Activated naive CD4-positive, alpha-beta T cell treated with anti-CD3 and anti-CD28 coated beads, Interleukin-2, amount 50 U/mL, for 16 hours (primary cell): ENCODE measurements at places on chromosomes 6 and 20.

DNA sequence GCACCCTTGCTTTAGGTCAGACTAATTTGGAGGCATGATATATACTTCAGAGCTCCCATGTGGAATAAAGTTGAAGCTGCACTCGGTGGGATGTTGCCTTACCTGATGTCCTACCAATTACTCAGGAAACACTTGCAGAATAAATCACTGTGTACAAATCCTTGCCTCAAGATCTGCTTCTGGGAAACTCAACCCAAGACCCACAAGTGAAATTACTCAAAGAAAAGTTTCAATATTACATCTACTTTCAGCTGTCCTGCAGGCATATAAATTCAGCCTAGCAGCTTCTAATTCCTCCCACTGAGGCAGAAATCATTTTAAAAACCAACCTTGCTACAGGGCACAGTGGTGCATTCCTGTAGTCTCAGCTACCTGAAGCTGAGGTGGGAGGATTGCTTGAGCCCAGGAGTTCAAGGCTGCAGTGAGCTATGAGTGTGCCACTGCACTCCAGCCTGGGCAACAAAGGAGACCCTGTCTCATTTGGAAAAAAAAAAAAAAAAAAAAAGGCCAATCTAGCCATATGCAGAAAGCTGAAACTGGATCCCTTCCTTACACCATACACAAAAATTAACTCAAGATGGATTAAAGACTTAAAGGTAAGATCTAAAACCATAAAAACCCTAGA lies 20.7 kb upstream of the DCDC2 start:
- no peak for DNase-seq

DNA sequence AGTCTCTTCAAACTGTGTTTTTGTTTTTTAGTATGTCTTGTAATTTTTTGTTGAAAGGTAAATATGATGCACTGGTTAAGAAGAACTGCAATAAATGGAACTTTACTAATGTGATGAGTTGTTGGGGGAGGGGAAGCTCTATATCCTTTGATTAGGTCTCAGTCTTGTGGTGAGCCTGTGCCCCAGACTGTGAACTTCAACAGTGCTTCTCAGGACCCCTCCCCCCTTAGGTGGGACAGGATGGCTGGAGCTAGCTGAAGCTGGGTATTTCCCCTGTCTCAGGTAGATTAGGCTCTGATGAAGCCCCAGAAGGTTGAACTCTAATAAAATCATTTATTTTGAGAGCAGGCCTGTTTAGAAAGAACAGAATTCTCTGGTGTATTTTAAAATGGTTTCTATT lies 31.4 kb upstream of the TASP1 start:
- no peak for DNase-seq

- no peak for DNase-seq
Measured at GRCh38 chr6:148431413-148431812, 88.8 kb downstream of the SASH1 start.

- DNase-seq, result no peak
Measured at GRCh38 chr6:135962731-135963130, 111.2 kb downstream of the PDE7B start.

DNA sequence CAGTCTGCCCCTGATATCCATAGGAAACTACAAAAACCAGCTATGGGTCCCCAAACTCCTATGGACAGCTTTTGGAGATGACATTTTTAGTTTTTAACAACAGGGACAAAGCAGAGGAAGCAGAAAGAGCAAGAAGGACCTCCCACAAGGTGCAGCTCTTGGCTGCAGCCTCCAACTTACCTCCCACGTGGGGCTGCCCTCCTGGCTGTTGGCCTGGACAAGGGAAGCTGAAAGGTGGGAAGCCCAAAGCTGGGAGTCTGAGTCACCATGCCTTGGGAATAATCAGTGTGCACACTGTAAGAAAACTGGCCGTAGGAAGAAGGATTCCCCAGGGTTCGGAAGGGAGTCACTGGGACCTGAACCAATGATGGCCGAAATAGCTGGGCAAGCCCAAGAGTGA lies 51.8 kb upstream of the PAX1 start:
- DNase-seq, result no peak

DNA sequence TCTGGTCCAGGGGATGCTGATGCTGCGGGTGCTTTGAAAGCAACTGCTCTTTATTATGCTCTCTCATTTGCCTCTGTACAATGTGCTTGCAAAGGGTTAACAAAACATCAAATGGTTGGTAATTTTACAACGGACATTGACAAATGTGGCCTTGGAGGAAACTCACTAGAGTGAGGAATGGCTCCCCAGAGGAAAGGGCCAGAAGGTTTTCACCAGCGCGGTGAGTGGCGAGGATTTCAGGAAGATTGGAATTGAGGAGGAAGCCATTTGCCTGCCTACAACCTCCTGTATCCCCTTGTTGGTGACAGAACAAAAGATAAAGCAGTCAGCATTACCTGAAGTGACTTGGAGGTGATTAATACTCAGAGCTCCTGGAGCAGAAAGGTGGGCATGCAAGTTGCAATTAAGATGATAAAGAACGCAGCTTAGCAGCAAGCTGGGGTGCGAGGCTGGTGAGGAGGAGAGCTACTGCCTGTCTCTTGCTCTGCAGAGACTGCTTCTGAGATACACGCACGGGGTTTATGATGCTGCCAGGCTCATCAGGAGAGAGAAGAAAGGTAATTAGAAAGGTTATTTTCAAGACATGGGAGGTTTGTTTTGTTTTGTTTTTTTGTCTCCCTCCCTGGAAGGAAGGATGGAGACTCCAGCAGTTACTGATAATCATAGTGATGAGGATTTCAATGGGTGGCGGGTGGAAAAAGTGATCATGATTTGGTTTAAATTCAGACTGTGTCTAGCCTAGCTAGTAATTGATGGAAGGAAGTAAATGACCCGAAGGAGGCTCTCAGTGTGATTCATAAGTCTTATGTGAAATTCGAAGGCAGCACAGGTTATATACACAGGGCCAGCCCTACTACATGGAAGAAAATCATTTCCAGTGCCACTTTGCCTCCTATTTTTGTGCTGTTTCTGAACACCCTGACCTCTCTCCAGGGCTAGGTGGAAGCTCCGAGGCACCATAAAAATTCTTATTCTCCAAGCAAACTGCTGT lies 141.6 kb upstream of the DTNBP1 start:
- no peak for DNase-seq

- no peak for DNase-seq
Measured at GRCh38 chr6:167932468-167933276, 64.8 kb upstream of the KIF25 start.

DNA sequence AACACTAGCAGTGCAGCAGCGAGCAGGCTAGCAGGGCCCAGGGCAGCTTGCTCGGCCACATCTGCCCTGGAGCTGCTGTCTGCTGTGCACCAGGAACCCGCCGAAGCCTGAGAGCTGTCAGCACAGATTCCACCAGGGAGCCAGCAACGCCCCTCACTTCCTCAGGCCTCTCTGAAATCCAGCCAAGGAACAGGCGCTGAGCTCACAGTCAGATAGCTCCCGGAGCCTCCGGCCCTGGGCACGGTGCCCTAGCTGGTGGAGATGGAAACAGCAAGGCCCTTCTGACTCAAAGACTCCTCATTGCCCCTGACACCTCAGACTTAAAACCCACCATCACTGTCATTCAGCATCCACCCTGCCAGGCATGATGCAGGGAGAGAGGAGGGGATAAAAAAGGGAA lies 839.4 kb downstream of the MAFB start:
- DNase-seq, result no peak

GRCh38 chr6:67345946-67346345 lies 1289.1 kb upstream of the ADGRB3 start:
- DNase-seq, result no peak

- DNase-seq, result no peak
Measured at GRCh38 chr20:3745686-3746173, 13.2 kb downstream of the HSPA12B start.

- no peak for DNase-seq
Measured at GRCh38 chr6:36752886-36753506, 55.4 kb downstream of the RAB44 start.

GRCh38 chr6:53547166-53547810 lies 2.4 kb upstream of the GCLC start:
- DNase-seq, result peak; percentile 10

- DNase-seq, result no peak
Measured at GRCh38 chr20:56806952-56807517, 177.9 kb downstream of the TFAP2C start.

DNA sequence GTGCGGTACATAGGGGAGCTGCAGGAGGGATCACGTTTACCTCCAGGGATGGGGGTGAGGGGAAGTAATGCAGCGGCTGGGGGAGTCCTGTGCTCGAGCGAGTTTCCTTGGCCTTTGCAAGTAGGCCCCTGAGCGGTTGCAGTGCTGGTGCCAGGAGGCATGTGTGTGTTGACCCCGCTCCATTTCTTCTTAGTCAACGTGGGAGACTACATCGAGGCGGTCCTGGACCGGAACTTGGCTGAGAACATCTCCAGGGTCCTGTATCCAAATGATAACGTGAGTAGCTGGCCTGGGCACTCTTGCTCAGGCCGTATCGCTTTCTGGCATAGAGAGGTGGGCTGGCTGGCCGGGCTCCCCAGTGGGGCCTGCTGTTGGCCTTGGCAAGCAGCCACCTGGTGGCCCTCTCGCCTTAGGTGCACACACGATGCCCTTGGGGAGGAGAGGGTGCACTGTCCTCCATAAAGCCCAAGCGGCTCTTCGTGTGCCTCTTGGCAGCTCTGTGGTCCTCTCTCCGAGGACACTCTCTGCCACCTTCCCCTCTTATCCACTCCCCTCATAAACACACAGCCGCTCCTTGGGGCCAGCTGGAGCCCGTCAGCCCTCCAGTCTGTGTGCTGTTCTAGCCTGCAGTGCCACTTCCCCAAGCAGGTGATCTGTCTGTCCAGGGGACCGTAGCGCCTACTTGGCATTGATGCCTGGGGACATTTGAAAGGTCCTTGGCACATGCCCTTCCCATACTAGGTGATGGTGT lies 29.3 kb downstream of the PYGB start:
- peak; percentile 7 for DNase-seq

DNA sequence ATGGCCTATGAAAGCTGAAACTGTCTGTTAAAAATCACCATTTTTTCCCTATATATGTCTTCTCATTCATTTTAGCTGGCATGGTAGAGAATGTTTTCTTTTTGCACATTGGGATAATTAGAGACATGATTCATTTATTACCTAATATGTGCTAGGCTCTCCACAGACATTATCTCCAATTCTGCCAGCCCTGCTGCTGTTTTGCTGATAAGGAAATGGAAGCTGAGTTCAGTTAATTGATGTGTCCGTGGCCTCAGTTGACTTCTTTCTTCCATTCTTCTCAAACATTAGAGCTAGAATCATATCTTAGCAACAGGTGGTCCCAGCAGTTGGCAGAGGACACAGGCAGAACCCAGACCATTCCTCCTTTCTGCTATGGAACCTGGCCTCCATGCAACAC lies 644.1 kb upstream of the CITED2 start:
- DNase-seq, result no peak

- no peak for DNase-seq
Measured at GRCh38 chr6:134074151-134075055, 22.0 kb upstream of the SLC2A12 start.

DNA sequence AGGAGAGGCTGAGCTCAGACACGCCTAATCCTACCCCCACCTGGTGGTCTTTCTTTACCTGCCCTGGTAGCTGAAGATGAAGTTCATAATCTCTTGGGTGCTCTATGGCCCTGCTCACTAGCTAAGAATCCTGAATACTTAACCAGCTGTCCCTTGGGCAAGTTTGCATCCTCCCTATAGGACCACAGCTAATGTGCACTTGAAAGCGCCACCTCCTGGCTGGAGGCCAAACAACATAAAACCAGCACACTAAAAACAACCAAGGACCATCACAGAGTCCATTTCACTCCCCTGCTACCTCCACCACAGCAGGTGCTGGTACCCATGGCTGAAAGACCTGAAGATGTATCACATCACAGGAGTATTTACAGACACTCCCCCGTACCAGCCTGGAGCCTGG lies 155.5 kb upstream of the SLC24A3 start:
- no peak for DNase-seq

DNA sequence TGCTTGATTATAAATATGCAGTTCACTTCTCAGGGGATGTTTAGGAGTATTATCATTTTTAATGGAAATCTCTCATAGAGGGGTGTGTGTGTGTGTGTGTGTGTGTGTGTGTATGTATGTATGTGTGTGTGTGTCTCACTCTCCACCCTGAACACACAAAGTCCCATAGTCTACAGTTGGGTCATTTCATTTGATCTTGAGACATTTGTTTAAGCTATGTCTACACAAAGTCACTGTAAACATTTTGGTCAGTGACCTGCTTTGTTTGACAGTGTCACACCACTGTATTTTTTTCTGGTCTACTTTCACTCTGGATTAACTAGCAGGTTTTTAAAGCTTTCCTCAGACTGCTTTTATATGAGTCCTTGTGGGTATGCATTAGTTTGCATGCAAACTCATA lies 215.2 kb downstream of the GRIK2 start:
- no peak for DNase-seq

DNA sequence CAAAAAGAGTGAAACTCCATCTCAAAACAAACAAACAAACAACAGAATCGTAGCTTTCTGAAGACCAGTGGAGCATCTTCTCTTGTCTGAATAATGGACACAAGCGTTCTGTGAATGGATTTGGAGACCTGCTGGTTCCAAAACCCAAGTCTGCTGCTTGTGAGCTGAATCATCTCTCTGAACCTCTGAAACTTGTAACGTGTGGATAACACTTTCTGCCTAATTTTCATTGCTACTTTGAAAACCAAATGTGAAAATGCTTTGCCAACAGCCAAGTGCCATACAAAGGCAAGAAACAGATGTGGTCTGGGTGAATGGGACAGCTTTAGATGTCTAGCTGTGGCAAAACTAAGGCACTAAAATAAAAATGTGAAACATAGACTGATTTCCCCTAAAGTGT lies 44.3 kb downstream of the PHACTR1 start:
- no peak for DNase-seq

GRCh38 chr6:167576828-167577503 lies 249.7 kb upstream of the AFDN start:
- no peak for DNase-seq

DNA sequence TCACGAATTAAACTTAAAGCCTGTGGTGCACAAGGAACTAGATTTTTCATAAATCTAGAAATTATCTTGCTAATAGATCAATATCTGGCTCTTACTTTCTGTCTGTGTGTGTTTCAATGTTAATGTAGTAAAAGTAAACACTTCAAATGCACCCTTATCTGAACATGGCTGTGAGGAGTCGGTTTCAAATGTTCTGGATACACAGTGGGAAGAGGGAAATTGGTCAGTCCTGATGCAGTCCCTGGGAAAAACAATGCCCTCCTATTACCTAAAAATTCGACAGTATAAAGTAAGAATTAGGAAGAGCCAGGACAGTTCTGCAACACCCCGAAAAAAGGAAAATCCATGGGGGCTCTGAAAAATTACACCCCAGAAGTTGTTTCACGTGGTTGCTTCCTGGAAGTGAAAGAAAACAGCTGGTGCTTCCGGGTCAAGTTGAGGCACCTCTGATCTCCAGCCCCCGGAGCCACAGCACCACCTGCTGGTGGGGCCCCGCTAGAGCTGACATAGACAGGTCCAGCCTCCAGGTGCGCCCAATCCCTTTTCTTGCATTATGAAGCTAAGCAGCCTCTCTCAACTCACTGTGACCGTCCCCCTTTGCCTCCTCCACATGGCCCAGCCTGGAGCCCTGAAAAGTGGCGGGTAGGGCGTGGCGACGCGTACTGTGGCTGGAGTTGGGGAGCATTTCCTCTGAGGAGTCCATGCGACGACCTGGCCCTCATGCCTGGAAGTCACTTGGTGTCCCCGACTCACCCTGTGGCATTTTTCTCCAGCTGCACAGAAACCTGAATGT lies 8.3 kb downstream of the SEMG2 start:
- peak; percentile 44 for DNase-seq

- DNase-seq, result no peak
Measured at GRCh38 chr20:57977141-57977540, 251.3 kb downstream of the ANKRD60 start.

GRCh38 chr6:55239099-55239498 lies 64.8 kb downstream of the HCRTR2 start:
- no peak for DNase-seq

GRCh38 chr6:106102967-106103727 lies 17.0 kb downstream of the PRDM1 start:
- no peak for DNase-seq
